RPMI7951 (cell line): ENCODE measurements at places on chromosomes 2 and 18.

DNA sequence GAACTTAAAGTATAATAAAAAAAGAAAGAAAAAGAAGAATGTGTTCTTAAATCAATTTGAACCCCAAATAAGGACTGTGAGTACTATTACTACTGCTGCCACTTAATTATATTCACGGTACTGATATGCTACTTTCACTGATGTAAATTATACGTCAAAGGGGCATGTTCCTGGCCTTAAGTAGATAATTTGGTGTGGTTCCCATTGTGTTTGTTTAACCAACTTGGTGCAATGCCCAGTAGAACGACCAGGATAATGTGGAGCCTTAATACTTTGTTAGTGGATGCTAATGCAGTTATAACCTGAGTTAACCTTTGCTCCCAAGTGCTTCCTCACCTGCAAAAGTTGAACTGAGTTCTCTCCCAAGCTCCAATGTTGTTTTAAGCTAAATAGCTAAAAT lies 142.0 kb downstream of the NR4A2 start:
- no peak for DNase-seq

DNA sequence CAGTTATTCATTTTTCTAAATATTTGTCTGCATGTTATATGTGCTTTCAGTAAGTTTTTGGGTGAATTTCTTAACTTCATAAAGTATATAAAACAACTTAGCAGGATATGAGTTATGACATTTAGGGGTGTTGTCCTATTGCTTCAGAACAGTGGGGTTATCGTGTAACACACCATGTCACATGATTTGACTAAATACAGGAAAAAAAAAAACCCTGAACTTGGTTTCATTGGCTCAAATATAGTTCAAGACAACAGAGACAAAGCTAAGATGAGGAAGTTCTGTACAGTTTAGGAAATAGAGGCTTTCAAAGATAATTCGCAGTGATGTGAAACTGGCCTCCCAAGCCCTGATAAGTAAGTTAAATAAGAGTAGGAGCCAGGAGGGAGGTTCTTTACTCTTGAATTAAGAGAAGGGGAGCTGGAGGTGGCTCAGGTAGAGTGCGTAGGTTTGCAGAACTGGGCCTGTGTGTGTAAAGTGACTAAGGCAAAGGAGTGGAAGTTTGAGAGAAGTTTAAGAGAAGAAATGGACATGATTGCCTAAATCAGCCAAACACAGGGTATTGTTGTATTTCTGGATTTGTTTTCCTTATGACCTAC lies 53.9 kb downstream of the LIMS1 start:
- no peak for DNase-seq

- no peak for DNase-seq
These were observed 126.2 kb downstream of the FSHR start for GRCh38 chr2:49028101-49028500.

DNA sequence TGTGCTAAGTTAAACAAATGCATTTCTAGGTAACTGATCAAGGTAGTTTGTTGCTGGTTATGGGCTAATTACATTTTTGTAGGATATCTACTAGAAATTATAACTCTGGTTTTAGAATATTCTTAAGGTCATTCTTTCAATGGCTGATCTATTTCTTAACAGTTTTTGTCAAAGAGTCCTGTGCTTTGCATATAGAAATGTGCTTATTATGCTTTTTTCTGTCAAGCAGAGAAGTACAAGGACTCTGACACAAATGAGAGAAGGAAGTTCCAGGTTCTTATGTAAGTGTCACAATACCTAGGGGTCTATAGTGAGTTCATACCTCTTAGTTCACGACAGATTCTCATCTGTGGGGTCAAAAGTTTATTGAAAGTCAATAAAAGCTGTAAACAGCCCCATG lies 88.4 kb downstream of the MYO3B start:
- no peak for DNase-seq

DNA sequence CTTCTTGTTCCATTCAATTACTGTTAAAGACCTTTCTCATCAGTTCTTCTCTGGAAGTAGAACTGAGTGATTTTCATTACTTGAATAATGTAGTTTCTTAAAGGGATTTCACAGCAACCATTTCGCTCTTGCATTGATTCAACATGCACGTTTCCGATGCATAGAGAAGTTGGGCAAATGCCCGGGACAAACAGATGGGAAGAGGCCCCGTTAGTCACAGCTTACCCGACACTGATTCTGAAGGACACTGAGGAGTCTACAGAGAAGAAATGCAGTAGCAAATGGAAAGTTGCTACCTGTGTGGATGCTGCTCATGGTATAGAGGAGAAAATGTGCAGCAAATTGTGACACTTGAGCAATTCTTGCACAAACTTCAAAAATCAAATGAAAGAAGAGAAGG lies 32.3 kb upstream of the GCG start:
- no peak for DNase-seq

GRCh38 chr2:65450393-65450792 lies 18.0 kb upstream of the SPRED2 start:
- no peak for DNase-seq

DNA sequence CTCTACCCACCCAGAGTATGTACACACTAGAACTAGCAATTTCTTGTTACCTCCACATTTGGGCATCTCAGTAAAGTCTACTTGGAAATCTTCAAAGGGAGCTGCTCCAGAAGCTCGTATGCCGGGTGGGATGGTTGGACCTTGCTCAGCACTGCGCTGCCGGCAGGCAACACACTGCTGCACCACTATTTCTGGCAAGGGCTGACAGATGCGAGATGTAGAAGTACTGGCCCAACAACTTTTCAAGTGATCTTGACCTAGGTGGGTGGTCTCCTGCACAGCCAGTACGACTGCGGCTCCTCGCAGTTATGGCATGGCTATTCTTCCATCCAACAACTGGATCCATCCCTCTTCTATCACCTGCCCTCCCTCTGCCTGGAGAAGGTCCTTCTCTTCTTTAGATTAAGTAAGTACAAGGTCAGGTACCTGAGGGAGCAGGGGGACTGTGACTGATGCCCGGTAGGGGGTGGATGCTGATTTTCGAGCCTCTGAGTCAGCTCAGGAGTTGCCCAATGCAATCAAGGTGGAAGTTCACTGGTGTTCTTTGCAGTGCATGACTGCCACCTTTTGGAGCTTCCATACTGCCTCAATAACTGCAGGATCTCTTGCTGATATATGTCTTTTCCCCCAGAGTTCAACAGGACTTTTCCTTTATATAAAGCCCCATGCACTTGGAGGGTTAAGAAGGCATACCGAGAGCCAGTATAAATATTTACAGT lies 100.4 kb upstream of the SLC1A4 start:
- DNase-seq = peak; percentile 58

GRCh38 chr2:134269972-134270735 lies 16.3 kb downstream of the MGAT5 start:
- DNase-seq = no peak

DNA sequence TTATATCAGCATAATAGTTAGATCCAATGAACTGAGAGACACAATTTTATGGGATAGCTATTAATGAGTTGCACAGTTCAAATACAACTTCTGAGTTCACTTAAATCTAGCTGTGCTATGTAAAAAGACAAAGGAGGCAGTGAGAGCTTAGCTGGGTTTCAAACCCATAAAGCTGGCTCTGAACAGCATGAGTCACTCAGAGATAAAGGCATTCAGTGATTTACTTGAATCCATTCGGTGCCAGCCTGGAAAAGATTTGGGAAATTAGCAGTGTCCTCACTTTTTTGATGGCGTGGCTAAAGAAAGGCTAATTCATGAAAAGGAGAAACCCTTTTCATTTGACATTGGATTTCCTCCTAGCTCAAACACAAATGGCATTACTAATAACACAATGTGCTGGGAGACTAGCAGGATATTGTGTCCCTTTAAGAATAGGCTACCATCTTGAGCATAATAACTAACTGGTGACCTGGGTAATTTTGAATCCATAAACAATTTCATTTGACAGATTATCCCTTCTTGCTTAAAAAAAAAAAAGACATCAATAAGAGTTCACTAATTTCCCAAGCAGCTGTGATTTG lies 98.4 kb upstream of the NEUROD1 start:
- DNase-seq = peak; percentile 69

- peak; percentile 24 for DNase-seq
These were observed 126.6 kb downstream of the DPP4 start for GRCh38 chr2:161947406-161947805.

- DNase-seq = peak; percentile 47
These were observed 58.3 kb downstream of the FEZ2 start for GRCh38 chr2:36539631-36540030.

DNA sequence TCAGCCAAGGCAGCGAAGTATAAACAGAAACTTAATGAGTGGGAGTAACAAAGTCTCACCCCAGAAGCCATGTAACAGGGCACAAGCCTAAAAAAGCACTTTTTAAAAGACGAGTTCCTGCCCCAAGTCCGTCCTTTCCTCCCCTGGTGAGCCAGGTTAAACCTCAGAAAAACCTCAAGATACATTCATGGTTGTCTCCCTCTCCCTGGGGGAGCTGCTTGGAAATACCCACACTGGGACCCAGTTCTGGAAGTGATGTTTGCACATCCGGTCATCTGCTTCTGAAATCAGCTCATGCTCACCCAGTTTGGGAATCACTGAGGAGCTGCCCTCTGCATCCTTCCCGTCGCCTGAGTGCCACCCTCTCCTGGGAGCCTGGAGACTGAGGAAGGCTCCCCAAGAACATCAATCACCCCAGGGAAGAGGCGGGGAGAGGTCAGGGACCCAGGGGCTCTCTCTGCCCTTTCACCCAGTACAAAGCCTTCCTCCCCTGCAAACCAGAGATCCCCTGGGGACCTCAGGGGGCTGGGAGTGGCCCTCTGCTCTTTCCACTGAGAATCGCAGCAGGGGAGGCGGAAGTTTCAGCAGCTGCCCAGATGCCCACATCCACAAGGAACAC lies 150.6 kb upstream of the AGAP1 start:
- peak; percentile 57 for DNase-seq

GRCh38 chr2:158900345-158900744 lies 68.1 kb upstream of the TANC1 start:
- no peak for DNase-seq

- DNase-seq = no peak
These were observed 2.7 kb upstream of the FECH start for GRCh38 chr18:57589161-57589560.

DNA sequence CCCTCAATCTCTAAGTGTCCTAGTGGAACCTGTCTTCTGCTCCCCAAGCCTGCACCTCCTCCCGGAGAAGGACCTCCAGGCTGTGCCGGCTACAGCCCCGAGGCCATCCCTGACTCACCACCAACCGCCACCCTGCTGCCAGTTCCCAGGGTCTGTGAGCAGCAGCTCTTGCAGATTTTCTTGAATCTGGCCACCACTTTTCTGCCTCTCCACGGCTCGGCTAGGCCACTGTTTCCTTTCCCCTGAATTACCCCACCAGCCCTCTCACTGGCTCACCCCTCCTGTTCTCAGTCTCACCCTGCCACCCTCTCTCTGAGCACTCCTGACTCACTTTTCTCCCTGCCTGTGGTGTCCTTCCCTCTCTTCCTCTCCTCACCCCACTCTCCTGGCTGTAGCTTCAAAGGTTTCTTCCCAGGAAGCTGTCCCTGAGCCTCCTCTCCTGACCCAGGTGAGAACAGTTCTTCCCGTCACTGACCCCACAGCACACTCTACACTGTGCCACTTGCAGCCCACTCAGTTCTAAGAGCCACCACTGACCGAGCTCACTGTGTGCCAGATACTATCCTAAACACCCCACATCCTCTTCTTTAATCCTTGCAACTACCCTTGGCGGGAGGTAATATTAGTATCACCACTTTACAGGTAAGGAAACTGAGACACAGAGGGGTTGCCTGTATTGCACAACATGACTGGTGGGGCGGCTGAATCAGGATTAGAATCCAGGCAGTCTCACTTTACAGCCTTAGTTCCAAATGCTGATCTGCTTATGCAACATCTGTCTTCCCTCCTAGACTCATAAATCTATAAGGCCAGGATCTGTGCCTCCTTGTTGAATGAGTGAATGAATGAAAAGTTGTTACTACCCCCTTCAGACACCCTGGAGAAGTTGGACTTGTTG lies 111.6 kb downstream of the SMAD7 start:
- peak; percentile 72 for DNase-seq

GRCh38 chr2:53568469-53568868 lies 199.1 kb upstream of the CHAC2 start:
- DNase-seq = peak; percentile 15

- DNase-seq = peak; percentile 36
These were observed 822 bp downstream of the PSMG2 start for GRCh38 chr18:12703664-12704063.

GRCh38 chr2:232316461-232317330 lies 61.9 kb upstream of the ALPP start:
- DNase-seq = no peak

DNA sequence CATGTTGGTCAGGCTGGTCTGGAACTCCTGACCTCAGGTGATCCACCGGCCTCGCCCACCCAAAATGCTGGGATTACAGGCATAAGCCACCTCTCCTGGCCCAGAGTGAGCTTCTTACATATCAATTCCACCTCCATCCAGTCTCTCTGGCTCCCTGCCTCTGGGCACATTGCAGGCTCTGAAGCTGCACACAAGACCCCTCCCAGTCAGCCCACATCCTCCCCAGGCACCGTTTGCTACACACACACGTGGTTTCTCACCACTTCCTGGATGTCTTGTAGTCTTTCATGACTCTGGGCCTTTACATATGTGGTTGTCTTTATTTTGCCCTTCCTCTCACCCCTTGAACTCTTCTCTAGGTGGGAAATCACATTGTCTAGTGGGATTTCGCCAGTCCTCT lies 64.0 kb upstream of the CABLES1 start:
- DNase-seq = peak; percentile 70

DNA sequence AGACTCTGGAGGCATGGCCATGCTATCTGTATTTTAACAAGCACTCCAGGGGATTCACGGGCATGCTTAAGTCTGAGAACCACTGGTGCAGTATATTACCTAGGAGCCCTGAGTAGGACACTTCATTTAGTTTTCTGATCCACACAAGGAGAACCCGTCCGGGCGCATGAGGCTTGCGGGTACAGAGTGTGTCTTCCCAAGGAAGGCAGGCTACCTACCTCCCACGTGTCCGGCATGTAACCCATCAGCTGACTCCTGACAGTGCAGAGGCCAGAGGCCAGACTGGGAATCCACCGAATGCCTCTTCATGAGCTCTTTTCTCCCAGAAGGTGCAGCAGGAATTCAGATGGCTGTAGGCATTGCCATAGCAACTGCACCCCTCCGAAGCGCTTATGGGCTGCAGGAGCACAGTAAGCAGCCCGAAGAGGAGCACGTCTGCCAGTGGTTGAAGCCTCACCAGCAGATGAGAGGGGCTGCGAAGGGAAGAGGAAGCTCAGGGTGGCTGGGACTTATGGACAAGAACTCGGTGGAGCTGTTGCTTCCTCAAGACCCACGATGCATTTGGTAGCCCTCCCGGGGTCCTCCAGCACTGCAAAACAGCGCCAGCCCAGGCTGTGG lies 33.8 kb upstream of the DNMT3A start:
- DNase-seq = no peak

- DNase-seq = no peak
These were observed 3.6 kb downstream of the DYNC2LI1 start for GRCh38 chr2:43777306-43777926.

DNA sequence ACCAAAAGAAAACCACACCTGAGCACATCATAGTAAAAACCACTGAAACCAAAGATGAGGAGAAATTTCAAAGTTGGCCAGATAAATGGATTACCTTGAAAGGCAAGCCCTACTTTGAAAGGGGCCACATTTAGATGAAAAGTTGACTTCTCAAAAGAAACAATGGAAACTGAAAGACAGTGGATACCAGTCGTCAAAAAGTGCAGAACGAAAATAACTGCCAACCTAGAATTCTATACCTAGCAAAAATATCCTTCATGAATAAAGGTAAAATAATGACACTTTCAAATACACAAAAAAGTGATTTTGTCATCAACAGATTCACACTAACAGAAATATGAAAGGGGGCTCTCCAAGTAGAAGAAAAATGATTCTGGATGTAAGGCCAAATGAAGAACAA lies 18.4 kb downstream of the NEU4 start:
- DNase-seq = no peak

- DNase-seq = no peak
These were observed 220.4 kb downstream of the ZNF516 start for GRCh38 chr18:76274468-76275289.
